ENCODE measurements at places on chromosomes 16 and 17.

DNA sequence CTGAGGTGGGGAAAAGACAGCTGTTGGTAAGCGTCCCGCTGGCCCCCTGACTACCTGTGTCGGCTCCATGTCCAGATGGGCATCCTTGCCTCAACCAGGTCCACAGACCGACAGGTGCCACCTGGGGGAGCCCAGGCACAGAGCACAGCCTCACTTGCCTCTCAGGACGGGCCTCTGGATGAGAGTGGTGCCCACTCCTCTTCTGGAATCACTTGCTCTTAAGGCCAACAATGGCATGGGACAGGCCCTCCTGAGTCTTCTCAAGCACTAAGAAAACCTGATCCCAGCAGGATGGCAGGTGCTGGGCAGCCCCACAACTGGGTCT is 17.2 kb downstream of the SLC16A3 start:
- DNase-seq, result no peak

DNA sequence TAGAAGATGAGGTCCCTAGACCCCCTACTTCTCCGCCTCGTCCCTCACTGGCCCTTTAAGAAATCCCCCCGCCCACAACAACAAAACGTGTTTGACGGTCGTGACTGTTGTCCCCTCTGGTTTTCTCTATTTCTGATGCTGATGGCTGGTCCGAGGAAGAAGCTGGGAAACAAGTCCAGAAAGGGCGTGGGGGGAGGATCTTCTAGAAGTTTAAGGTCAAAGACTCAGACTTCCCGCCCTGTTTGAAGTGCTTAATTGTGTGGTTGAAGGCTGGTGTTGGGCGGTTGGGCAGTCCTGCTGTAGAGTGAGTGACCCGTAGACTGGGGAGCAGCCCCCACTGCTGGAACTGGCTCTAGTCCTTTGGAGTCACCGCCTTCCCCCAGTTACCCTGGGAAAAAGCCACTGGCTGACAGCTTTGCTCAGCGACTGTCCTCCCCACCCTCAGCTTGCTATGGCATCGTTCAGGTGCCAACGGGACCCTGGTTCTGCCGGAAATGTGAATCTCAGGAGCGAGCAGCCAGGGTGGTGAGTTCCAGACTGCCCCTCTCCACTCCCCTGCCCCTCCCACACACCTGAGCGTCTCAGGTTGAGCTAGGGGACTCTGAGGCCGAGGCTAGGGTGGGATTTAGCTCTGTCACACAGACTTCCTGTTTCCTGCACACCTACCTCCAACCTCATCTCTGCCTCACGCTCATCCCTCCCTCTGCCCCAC is 1.6 kb downstream of the MLLT6 start:
- DNase-seq, result no peak

GRCh38 chr17:50210240-50211225 is 9.1 kb upstream of the COL1A1 start:
- DNase-seq, result no peak

DNA sequence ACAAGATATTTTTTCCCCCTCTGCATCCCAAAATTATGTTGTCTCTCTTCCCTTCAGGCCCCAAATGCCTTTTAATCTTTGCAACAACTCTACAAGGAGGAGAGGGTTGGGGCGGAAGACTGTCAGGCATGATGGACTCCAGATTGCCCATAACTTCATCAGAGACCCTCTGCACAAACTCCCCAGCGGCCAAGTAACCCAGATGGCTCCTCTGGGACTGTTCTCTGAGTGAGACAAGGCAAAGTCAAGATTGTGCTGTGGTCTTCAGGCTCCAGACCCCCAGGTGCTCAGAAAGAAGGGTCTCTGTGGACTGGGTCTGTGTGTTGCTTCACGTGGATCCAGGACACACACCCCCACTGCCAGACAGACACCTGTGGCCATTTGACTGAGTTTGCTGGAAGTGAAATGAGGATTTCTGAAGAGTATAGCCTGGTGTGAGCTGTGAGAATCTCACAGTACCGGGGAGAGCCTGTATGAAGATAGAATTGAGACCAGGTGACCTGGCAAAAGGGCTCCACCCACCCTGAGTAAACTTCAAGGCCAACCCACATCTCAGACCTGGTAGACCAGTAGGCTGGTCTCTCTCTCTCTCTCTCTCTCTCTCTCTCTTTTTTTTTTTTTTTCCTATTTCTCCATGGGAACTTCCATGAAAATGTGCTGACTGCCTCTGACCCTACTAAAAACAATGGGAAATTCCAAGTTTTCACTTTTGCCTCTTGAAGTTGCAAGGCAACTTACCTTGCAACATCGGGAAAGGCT is 354.1 kb downstream of the SOX9 start:
- DNase-seq, result no peak

DNA sequence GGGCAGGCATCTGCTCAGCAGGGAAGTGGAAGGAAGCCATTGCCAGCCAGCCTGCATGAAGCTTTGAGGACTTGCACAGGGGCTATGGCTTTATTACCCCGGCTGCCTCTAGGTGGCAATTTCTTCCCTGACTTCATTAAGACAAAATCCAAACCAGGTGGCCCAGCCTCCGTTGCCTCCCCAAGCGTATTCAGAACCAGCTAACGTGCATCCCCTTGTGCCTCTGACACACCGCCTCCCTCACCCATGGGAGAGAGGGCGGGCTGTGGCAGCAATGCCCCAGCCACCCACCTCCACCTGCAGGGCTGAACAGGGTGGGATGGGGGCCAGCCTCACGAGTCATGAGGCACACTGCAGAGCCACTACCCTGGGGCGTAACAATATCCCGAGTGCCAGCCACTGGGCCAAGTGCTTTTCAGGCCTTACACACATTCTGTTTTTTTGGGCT is 6.8 kb downstream of the KIFC3 start:
- no peak for DNase-seq

GRCh38 chr16:66026211-66026610 is 340.3 kb upstream of the CDH5 start:
- DNase-seq, result no peak

- DNase-seq, result no peak
These were observed 211.6 kb upstream of the SDK2 start for GRCh38 chr17:73855720-73856333.

DNA sequence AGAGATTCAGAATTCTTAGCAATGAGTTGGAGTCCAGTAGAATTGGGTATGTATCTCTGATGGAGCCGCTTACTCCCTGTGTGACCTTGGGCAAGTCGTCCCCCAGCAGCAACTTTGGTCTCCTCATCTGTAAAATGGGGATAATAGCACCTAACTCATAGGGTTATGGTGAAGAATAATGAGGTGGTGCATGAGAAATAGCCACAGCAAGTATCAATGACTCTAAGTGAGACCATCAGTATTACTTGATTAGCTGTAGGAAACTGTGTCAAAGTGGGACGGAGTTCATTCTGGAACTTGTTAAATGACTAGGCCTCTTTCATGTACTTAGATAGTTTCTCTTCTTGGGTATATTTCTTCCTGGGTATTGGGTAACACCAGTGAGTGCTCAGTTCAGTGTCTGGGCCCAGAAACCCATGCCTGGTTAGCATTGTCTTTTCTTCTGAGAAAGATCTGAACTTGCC is 6.4 kb downstream of the PRKCB start:
- DNase-seq, result no peak

GRCh38 chr16:27311897-27312303 is 1.9 kb upstream of the IL4R start:
- DNase-seq, result no peak

DNA sequence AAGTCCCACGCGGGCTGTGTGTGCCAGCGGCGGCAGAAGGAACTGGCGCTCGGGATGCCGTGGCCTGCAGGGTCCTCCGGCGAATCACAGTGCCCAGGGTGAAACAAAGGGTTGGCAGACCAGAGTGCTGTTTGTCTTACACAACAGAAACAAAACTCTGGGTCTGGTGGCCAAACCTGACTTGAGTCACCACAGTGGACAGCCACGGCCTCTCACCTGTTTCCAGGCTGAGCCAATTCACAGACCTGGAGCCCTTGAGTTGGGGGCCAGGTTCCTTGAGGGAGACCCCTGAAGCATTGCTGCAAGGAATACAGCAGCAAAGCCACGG is 2.1 kb upstream of the CHMP6 start:
- no peak for DNase-seq
